GM23338 (cell line): ENCODE measurements at places on chromosomes 7 and 10. TPM values are rescaled to one million over a fixed set of nuclear protein-coding genes. Genes with fewer than 3 reads are reported as not detected.
A peak's percentile ranks its signal among the peaks of the same experiment; 100 is the strongest.

Gene VPS37D
- 5.6 and 7.0 TPM in 2 replicates for total RNA-seq

Gene C10orf62
- total RNA-seq = not detected in 2 replicates

Gene ADD3
- 75.1 and 767 TPM in 2 replicates for total RNA-seq

DNA sequence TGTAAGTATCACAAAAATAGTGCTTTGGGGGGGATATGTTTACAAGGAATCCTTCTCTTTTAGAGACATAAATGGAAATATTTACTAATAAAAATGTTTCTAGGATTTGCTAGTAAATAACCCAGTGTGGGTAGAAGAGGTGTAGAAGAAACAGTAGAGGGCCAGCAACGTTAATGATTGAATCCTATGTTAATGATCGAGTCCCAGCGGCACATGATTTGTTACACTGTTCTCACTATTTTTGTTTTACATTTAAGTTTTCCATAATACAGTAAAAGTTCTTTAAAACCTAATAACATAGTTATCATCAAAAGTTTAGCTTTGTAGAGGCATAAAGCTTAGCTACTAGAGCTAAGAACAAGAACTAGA, 66.0 kb downstream of the UBE2H start:
- H3K4me1 ChIP-seq = peaks cover 9% of the 10 kb centered on the region
- H3K27me3 ChIP-seq = no peaks in the 10 kb centered on the region
- no peak for DNase-seq
- no peak overlapping the region; the same call in 1 of the 2 replicates for H3K27ac ChIP-seq

Gene OR2A5
- total RNA-seq = not detected in 2 replicates

DNA sequence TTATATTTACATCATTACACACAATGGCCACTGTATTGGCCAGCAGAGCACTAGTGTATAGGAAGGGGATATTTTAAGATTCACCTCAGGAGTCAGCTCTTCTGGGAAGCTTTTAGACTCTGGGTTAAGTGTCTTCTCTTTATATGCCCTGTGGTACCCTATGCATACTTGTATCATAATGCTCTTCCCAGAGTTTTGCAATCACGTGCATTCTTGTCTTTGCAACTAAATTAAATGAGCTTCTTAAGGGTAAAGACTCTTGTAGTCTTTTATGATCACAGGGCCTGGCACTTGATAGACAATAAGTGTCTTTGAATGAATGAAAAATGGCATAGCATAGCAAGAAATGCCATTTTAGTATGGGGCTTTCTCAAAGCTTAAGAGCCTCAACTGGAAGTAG, 35.4 kb upstream of the ARMS2 start:
- no peak overlapping the region for H3K27ac ChIP-seq
- H3K27me3 ChIP-seq = no peaks in the 10 kb centered on the region
- no peak overlapping the region for H3K4me3 ChIP-seq
- 0 out of 2 replicates have a peak, but pooled peaks cover 4% of the 10 kb centered on the region for H3K36me3 ChIP-seq

GRCh38 chr10:96299383-96299782, 4.9 kb upstream of the DNTT start:
- no peak for DNase-seq
- H3K27ac ChIP-seq = no peak overlapping the region
- no peak overlapping the region for H3K4me3 ChIP-seq
- H3K27me3 ChIP-seq = no peaks in the 10 kb centered on the region
- no peaks in the 10 kb centered on the region for H3K36me3 ChIP-seq
- H3K4me1 ChIP-seq = no peaks in the 10 kb centered on the region

Gene ARHGEF35
- total RNA-seq = 21.4 and 26.3 TPM in 2 replicates

Gene DRGX
- not detected in 2 replicates for total RNA-seq

Gene IL2RA
- not detected in 2 replicates for total RNA-seq

Gene TMEM225B
- total RNA-seq = not detected in 2 replicates

GRCh38 chr7:510131-510481, 9.5 kb downstream of the PDGFA start:
- H3K27ac ChIP-seq = no peak overlapping the region
- H3K4me1 ChIP-seq = peaks cover 18% of the 10 kb centered on the region
- H3K4me3 ChIP-seq = no peak overlapping the region
- no peaks in the 10 kb centered on the region for H3K36me3 ChIP-seq

Gene OPN4
- total RNA-seq = not detected in 2 replicates

DNA sequence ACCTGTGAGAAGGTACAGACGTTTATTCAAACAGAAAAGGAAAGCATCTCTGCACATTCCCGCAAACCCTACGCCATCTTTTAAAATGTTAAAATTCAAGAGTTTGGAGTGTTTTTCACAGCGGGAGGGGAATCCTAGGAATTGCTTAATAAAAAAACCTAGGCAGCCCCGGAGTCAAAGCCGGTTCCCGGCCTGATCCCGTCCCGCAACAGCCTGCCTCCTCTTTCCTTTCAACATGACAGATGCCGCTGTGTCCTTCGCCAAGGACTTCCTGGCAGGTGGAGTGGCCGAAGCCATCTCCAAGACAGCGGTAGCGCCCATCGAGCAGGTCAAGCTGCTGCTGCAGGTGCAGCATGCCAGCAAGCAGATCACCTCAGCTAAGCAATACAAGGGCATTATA, 123.0 kb upstream of the VSTM2A start:
- H3K4me1 ChIP-seq = no peaks in the 10 kb centered on the region
- no peak overlapping the region for H3K4me3 ChIP-seq
- H3K36me3 ChIP-seq = no peaks in the 10 kb centered on the region
- H3K27ac ChIP-seq = peak overlapping the region; percentile 88
- DNase-seq = peak; percentile 69
- no peaks in the 10 kb centered on the region for H3K27me3 ChIP-seq

- DNase-seq = no peak
- no peak overlapping the region for H3K4me3 ChIP-seq
- peaks cover 11% of the 10 kb centered on the region for H3K4me1 ChIP-seq
- H3K27me3 ChIP-seq = no peaks in the 10 kb centered on the region
- no peaks in the 10 kb centered on the region for H3K36me3 ChIP-seq
These were observed 32.0 kb downstream of the BET1 start for GRCh38 chr7:93972029-93972725.

Gene PLEKHS1
- not detected in 2 replicates for total RNA-seq

DNA sequence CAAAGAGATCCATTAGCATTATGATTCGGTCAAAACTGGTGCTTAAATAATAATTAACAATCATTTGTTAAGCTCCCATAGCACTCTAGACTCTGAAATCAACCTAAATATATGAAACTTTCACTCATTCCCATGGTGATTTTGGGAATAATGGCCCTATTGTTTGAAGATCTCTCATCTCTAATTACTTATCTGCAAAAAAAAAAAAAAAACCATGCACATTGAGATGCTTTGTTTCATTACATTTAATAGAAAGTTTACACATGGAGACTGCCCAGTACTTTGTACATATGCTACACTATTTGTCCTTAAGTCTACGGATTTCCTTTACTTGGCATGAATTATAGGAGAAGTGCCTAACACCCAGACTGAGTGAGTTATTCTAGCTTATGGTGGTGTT, 280.6 kb upstream of the MEOX2 start:
- no peaks in the 10 kb centered on the region for H3K27me3 ChIP-seq
- H3K4me3 ChIP-seq = no peak overlapping the region
- no peak overlapping the region for H3K27ac ChIP-seq
- no peaks in the 10 kb centered on the region for H3K4me1 ChIP-seq
- H3K36me3 ChIP-seq = no peaks in the 10 kb centered on the region

DNA sequence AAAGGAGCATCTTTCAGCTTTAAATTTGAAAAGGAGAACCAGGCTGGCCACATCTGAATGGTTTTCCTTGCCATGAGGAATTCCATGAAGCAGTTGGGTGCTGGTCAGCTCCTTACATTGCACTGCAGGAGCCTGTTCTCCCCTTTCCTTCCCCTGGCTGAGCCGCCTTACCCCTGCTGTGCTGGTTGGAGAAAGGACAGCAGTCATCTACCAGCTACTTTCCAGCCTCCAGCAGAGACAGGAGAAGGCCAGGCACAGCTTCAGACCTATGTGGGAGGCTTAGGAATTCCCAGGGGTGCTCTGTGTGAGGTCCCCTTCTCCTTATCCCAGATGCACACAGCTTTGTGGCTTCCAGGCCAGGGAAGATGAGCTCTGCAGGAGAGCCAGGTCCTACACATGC, 4.7 kb downstream of the C10orf71 start:
- no peaks in the 10 kb centered on the region for H3K4me1 ChIP-seq
- no peak overlapping the region for H3K4me3 ChIP-seq
- H3K36me3 ChIP-seq = no peaks in the 10 kb centered on the region
- no peak for DNase-seq
- no peak overlapping the region for H3K27ac ChIP-seq

DNA sequence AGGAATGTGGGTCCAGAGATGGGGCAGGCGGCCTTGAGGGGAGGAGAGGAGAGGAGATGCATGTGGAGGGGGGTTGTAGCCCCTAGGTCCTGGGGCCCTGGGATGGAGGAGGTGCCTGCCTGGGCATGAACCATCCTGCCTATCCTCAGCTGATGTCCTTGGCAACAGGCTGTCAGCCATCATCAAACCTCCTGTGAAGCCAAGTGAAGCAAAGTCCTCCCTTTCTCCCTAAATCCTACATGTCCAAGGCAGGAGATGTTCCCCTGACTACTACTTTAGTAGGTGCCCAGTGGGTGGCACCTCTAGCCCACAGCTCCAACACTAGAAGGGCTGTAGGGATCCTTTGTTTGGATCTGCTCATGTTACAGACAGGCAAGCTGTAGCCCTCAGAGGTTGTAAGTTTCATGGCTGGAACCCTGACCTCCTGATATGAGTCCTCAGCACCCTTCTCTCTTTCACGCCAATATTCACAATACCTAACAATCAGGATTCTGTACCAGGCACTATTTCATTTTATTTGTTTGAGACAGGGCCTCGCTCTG, 66.6 kb upstream of the SYPL1 start:
- H3K27ac ChIP-seq = no peak overlapping the region
- H3K36me3 ChIP-seq = no peaks in the 10 kb centered on the region
- H3K4me1 ChIP-seq = peaks cover 12% of the 10 kb centered on the region

- peaks cover 18% of the 10 kb centered on the region; the same call in 1 of the 2 replicates for H3K4me1 ChIP-seq
- no peak for DNase-seq
- H3K27ac ChIP-seq = peak overlapping the region; percentile 84
- peaks cover 65% of the 10 kb centered on the region for H3K36me3 ChIP-seq
- H3K27me3 ChIP-seq = no peaks in the 10 kb centered on the region
These were observed 38.8 kb downstream of the TACR2 start for GRCh38 chr10:69377933-69378332.

Gene TUBAL3
- not detected in 2 replicates for total RNA-seq

Gene CYP3A7
- not detected in 2 replicates for total RNA-seq

- peak; percentile 55 for DNase-seq
- H3K4me3 ChIP-seq = no peak overlapping the region
- H3K4me1 ChIP-seq = no peaks in the 10 kb centered on the region
- H3K27me3 ChIP-seq = no peaks in the 10 kb centered on the region
- no peak overlapping the region for H3K27ac ChIP-seq
These were observed 29.8 kb downstream of the NDUFB2 start for GRCh38 chr7:140726281-140726680.

Gene CSGALNACT2
- total RNA-seq = 3.7 and 4.6 TPM in 2 replicates

DNA sequence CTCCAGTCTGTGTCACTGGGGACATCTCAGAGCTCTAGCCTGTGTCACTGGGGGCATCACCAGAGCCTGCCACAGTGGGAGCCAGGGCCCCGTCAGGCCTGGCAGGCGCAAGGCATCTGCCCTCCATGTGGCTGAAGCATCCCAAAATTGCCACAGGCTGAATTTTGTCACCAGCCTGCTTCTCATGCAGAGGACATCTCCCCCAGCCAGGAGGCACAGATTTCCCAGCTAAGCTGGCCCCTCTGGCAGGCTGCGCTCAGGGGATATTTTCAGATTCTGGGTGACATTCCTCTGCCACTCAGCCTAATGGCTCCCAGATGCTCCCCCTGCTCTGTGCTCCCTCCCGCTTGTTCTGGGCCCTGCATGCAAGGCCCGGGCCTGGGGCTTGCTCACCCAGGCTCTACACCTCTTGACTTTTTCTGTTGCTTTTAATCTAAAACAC, 64.6 kb downstream of the COL13A1 start:
- DNase-seq = no peak
- peak overlapping the region; percentile 73; the same call in 1 of the 2 replicates for H3K27ac ChIP-seq
- peak overlapping the region; percentile 35; the same call in 1 of the 2 replicates for H3K4me3 ChIP-seq

DNA sequence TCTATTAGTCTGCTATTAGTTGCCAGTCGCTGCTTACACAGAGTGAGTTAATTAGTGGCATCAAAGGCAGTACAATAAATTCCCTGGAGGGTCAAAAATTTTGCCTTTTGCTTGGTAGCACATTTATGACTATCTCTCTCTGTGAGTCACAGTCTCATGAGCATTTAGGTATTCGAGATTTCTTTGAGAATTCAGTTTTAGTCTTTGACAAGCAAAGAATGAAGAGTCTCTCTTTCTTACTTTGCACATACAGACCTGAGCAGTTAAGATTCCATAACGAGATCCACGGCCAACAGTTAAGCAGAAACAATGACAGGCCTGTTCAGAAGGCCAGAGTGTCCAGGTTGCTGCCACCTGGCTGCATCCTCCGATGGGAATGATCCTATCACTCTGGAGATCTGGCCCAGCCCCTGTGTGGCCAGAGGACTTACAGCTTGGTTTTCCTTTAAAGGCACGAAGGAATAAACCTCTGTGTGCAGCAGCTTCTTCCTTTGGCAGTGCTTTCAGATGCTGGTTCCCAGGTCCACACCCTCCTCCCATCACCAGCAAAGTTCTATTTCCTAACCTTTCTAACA, 80.6 kb downstream of the GLI3 start:
- H3K27me3 ChIP-seq = no peaks in the 10 kb centered on the region
- no peak for DNase-seq
- H3K27ac ChIP-seq = no peak overlapping the region
- no peaks in the 10 kb centered on the region for H3K36me3 ChIP-seq

Gene PRKRIP1
- total RNA-seq = 25.4 and 29.1 TPM in 2 replicates

Gene CTNNA3
- 0.50 and 3.3 TPM in 2 replicates for total RNA-seq

DNA sequence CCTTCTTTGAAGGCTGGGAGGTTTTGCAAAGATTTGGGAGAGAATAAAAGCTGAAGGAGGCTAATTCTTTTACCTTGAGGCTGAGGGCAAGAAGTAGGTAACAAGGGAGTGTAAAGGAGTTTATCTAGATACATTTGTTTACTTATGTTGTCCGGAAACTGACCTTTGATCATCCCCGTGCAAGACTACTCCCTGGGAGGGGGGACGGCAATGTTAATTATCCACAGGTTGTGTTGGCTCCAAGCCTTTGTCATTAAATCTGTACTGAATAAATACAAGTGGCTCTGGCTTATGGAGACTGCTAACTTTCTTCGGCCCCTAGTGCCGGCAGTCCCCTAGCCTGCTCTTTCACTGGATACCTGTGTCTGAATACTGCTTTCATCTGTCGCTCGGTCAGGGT, 1250.6 kb upstream of the LRRTM3 start:
- H3K27me3 ChIP-seq = no peaks in the 10 kb centered on the region
- no peak for DNase-seq
- no peaks in the 10 kb centered on the region for H3K36me3 ChIP-seq

DNA sequence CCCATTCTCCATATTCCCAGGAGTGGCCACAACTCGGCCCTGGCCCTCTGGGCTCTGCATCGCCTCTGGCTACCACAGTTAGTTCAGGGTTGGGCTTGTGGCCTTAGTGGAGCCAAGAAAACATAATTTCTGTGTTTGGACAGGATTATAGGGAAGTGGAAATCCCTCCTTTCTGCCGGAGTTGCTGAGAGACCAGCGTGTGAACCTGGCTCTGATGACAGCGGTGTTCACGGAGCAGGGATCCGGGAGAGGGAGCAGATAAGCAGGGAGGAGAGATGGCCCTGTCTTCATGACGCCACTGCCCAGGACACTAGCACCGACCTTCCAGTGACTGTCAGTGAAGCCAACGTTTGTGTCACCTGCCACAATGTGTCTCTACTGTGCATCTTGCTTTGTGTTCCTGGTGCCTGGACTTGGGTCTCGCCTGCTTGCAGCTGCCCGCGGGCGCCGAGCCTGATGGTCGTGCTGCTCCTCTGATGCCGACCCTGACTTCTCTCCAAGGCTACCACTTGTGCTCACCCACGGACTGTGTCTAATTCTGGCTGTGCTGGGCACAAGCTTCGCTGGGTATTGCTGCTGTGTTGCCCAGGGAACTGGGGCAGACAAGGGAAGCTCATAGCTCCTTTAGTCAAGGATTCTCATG, 67.0 kb upstream of the VIPR2 start:
- H3K4me1 ChIP-seq = no peaks in the 10 kb centered on the region
- H3K27ac ChIP-seq = no peak overlapping the region
- DNase-seq = no peak
- no peaks in the 10 kb centered on the region for H3K36me3 ChIP-seq
